ENCODE measurements at places on chromosomes 2 and 18.

DNA sequence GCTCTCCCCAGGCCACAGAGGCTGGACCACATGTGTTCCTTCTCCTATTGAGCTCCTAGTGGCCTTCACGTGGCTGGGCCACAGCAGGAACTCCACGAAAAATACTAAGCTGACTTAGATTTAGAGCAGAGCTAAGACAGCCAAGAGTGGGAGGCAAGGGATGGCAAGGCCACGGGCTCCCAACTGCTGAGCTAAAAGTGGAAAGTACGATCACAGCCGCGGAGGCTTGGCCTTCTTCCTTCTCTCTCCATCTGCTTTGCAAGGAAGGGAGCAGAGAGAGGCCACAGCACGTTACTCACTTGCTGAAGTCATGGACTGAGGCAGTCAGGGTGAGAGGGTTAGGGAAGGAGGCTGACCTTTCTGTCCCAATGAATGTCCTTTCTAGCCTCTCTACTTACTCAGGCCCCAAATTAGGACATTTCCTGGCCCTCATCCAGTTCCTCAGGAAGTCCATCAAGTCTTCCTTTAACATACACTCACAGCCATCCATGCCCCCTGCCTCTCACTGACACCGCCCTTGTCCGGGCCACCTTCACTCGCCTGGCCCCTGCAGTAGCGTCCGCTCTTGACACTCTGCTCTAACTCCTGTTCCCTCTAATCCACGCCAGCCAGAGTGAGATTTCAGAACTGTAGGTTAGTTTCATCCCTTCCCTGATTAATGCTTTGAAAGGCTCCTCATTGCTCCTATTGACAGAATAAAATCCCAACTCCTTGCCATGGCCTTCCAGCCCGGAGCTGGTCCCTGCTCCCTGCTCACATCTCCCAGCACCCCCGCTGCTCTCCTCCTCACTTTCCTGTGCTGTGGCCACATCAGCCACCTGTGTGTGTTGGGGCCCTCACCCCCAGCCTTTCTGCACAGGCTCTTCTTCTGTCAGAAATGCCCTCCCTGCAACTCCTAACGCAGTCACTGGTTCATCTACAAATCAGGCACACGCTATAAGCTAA, 204.2 kb downstream of the CYP26B1 start:
- no peak for DNase-seq

GRCh38 chr2:118641711-118642110, 205.7 kb downstream of the EN1 start:
- no peak for DNase-seq

- no peak for DNase-seq
Measured at GRCh38 chr2:223954401-223954800, 2.9 kb upstream of the MRPL44 start.

DNA sequence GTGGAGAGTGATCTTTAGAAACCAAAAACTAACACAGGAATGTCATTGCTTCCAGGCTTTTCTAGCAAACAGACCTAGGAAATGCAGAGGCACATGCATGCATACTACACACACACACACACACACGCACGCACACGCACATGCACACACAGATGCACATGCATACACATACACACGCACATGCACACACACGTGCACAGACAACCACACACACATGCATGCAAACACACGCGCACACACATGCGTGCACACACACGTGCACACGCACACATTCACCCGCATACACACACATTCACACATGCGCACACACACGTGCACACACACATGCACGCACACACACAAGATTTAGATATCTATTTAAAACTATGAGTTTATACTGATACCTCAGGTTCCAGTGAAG, 379.5 kb downstream of the ZNF516 start:
- DNase-seq: no peak

DNA sequence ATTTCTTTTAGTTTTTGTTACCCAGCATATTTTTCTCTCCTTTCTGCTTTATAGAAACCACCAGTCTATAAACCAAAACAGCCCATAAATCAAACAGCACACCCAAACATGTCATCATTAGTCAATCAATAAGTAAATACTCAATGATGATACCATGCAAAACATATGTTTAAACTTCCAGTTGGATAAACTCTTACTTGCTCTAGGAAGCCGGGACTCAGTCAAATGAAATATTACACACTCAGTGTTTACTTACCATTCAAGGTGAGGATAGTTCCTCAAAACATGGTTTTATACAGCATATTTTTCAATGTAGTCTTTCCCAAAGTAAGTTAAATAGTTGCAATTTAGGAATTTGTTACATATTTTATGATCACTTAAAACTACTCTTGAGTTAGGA, 343.6 kb upstream of the NXPH2 start:
- no peak for DNase-seq

DNA sequence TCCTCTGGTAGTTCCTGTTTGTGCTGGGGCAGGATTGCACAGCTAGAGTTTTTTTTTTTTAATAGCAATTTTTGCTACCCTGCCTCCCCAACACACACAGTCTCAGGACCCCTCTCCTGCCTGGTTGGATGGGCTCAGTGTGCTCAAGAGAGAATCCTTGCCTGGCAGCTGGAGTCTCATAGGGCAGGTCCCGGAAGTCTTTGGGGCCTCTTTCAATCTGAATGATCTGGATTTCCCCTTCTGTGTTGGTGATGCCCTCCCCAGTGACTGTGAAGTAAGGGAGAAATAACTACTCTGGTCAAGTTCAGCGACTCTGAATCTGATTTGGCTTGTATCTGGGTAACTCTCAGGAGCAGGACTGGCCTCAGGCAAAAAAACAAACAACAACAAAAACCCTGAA, 220.6 kb upstream of the LRRTM1 start:
- no peak for DNase-seq

- DNase-seq: no peak
Measured at GRCh38 chr18:76619261-76619620, 124.2 kb upstream of the ZNF516 start.

DNA sequence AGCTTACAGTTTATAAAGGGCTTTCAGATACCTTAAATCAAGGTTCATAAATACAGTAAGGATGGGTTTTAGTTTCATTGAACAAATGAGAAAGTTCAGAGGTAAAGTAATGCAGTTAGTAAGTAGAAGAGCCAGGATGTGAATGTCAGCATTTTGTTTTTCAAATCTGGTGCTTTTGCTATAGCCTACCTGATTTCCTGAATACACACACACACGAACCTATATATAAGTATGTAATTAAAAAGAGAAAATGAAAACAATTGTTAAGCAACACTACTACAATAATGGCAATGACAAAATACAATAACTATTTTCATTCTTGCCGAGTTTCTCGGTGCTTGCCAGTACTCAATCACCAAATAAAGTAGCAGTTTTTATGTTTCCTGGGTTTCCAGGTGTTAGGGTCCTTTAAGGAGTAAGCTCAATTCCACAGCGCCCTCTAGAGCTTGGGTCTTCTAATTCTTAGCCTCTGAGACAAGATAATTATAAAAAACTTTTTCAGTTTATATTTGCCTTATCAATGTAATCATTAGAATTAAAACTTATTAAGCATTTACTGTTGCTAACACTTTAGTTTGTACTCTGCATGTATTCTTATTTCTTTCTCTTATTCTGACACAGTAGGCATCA, 512.9 kb upstream of the ACVR2A start:
- DNase-seq: no peak
